ENCODE measurements at places on chromosomes 13 and 19.

- DNase-seq, result no peak
Observed at GRCh38 chr13:31908696-31909411, 122.7 kb upstream of the FRY start.

GRCh38 chr13:80612804-80613203 lies 271.9 kb upstream of the SPRY2 start:
- no peak for DNase-seq

DNA sequence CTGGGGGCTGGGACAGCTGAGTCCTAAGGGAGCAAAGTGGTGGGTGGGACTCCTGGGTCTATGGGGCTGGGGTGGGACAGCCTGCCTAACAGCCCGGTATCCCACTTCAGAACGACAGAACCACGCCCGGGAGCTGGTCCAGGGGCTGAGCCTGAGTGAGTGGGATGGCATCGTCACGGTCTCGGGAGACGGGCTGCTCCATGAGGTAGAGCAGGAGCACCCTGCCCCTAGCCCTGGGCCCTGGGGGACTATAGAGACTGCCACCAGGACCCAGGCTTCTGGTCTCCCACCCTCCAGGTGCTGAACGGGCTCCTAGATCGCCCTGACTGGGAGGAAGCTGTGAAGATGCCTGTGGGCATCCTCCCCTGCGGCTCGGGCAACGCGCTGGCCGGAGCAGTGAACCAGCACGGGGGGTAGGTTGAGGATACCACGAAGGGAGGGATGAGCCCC lies 8.6 kb downstream of the SPHK2 start:
- DNase-seq, result no peak

- DNase-seq, result no peak
Observed at GRCh38 chr19:31890230-31890629, 455.2 kb upstream of the ZNF507 start.

DNA sequence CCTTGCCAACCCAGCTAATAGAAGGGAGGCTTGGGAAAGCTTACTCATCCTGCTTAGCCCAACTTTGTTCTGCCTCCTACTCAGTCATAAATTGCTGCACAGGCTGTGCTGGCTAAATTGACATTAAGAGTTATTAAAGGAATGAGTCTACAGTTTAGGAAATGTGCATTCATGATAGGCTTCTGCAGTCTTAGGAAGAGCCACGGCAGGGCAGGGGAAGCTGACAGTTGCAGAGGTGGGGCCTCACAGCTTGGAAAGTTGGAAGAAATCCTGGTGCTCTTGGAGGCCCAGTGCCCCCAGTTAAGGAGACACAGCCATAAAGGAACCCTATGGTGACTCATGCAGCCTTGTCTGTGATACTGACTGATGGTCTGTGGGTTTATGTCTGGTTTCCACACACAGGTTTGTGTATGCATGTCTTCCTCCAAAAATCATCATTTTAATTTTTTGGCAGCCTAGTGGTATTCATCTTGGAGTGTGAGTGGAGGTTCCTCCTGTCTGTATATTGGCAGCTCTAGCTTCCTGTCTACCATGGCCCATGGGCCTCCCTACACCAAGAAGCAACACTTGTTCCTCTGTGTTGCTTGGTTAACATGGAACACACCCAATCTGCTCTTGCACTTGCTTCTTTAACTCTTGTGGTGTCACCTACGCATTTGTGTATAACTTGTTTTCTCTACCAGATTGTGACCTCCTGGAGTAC lies 135.0 kb upstream of the KL start:
- peak; percentile 85 for DNase-seq

- no peak for DNase-seq
Observed at GRCh38 chr13:112775791-112776279, 86.0 kb downstream of the ATP11A start.

GRCh38 chr13:56558698-56559320 lies 581.9 kb upstream of the PRR20A start:
- DNase-seq, result no peak

GRCh38 chr19:46732966-46733689 lies 12.7 kb upstream of the FKRP start:
- DNase-seq, result peak; percentile 71

DNA sequence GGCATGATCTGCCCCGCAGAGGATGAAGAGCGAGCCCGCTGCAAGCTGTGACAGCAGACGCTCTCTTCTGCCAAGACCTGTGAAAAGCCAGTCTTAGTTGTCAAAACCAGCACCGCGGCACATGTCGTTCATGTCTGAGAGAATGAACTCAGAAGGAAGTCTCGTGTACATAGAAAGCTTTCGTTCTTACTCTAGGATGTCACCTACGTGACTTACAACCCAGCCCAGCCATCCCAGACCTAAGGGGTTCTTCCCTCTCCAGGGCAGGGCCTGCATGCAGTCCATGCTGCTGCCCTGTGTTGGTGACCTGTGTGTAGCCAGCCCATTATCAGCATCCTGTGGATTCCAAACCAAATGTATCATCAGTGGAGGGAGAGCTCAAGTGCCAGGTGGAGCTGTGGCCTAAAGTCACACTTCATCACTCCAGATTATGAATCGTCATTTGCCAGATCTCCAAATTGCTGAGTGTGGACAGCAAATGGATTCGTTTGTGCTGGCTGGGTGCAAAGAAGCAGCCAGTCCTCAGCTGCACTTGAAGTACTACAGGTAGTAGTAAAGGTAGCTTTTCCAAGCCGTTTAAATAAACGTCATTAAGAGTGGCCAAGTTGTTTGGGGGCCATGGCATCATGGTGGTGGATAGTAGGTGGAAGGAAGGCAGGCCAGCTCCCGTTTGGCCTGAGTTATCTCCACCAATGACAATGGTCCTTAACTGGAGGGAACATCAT lies 73.9 kb upstream of the GPR183 start:
- no peak for DNase-seq

GRCh38 chr13:89486065-89486464 lies 1814.9 kb downstream of the SLITRK5 start:
- no peak for DNase-seq

GRCh38 chr19:55197528-55197927 lies 11.8 kb downstream of the PTPRH start:
- no peak for DNase-seq

DNA sequence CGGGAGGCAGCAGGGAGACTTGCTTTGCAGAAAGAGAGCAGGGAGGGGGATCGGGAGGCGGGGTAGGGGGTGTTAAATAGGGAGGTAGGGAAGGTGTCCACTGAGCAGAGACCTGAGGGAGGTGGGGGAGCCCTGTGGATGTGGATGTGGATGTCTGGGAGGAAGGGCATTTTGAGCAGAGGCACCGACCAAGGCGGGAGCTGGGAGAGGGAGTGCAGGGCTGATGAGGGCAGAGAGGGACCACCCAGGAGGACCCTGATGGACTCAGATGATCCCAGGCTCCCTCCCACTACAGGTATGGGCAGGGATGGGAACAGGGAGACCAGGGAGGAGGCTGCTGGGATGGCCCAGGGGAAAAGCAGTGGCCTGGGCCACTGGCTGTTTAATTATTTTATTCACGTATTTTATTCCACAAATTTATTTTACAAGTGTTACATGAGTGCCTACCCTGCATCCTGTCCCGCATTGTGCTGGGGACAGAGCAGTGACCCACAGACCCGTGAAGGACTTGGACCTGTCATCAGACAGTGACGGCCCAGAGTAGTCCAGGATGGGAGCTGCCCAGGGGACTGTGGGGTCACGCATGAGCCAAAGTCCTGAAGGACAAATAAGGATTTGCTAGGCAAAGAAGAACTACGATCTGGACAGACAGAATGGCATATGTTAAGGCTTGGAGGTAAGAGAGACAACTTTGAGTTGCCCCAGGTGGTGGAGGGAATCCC lies 5.3 kb downstream of the GRAMD1A start:
- DNase-seq, result no peak

DNA sequence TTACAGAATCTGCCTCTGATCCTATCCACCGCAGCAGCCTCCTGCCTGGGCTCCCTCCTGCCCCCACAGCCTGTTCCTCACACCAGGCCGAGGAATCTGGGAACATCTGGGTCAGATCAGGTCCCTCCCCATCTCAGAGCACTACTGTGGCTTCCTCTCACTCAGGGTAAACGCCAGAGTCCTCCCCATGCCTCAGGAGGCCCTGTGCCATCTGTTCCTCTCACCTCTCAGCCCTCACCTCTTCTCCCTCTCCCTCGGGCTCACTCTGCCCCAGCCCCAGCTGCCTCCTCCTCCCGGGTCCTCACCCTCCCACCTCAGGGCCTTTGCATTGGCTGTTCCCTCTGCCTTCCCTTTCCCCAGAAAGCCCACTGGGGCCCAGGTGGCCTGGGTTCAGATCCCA lies 18.2 kb downstream of the FCGBP start:
- DNase-seq, result no peak

DNA sequence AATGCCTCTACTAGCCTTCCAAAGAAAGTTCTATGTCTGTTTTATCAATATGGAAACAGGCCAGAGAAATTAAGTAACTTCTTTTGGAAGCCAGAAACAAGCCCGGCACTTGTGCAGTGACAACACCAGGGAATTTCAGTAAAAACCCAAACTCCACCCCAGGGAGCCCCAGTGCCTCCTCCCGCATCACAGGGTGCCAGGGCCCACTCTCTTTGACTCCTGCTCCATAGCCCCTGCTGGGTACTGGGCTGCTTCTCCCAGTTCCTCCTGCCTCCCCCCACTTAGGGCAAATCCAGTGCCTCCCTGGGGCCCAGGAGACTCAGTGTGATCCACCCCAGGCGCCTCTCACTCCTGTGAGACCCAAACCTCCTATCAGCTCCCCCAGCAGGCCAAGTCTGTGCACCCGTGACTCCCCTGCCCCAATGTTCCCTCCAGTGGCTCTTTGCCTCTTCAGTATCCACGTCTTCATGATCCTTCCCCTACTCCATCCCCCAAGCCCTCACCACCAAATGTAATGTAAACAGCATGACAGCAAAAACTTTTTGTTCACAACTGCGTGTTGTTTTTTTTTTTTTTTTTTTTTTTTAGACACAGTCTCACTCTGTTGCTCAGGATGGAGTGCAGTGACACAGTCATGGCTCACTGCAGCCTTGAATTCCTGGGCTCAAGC lies 2.3 kb upstream of the FFAR3 start:
- no peak for DNase-seq

DNA sequence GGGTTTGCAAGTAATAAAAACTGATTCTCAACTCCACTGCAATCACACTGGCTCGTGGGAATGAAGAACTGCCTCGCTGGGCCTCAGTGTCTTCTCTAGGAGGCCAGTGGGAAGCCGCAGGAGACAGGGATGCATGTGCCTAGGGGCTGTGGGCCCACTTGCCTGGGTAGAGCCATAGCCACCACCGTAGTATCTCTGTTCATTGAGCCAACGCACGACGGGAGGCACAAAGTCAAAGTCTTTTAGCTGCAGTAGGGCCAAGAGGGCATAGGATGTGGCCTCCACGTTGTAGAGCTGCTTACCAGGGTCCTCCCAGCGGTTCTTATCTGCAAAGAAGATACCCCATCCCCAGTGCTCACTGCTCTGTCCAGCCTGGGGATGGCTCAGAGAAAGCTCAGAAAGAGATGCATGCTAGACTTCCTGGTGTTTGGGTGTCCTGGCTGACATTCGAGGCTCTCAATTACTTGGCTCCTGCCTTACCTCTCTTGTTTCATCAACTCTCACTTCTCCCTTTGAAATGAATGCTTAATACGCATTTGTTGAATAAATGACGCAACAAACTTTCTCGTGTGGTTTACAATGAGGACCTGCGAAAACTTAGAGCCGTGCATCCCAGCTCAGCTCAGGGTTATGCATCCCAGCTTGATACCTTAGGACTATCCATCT lies 16.1 kb upstream of the TNFSF14 start:
- DNase-seq, result no peak

DNA sequence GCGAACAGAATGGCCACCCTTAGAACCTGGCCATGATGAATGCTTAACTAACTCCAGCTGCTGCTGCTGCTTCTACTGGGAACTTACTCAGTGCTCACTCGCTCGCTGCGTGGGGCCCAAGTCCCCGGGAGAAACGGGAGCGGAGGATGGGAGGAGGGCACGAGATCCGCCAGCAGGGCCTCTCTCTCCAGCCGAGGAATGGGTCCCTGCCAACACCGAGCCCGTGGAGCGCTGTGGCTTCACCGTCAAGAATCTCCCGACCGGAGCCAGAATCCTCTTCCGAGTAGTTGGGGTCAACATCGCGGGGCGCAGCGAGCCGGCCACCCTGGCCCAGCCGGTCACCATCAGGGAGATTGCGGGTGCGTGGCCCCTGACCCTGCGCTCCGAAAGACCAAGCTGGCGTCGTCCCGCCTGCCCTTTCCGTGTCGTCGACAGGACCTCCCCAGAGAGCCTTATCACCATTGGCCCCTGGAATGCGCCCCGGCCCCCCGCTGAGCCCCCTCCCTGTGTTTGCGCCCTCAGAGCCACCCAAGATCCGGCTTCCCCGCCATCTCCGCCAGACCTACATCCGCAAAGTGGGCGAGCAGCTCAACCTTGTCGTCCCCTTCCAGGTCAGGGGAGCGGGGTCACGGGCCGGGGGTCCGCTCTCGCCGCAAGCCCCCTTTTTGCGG lies 17.8 kb upstream of the EMC10 start:
- DNase-seq, result no peak

DNA sequence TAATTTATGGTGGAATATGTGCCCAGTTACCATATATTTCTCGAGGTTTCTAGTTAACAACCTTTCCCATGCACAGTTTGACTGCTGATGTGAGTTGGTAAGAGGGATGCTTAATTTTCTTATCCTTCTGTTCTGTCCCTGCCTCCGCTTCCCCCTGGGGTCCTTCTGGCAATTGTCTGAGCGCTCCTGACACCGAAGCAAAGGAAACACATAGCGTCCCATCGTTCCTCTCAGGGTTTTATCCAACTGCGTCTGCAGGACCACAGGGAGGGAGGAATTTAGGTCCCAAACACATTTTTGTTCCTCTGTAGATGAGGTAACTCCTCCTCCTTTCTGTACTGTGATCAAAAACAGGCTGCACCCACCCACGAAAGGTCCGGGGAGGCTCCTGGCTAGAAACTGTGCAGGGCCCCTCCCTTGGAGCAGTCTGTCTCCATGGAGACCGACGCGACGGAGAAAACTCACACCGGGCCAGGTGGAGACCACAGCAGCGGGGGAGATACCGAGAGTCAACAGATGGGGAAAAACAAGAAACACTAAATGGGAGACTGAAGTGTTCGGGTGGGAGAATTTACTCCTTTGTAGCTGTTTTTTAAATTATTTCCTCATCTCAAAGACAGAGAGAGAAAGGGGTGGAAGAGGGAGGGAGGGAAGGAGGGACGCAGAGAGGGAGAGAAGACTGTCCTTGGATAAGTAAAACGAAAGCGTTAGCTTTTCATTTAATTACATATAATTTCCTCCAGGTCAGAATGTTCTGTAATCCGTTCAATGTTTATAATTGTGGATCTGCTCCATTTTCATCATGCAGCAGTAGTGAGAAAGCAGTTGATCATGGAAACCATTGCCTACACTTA lies 191.8 kb upstream of the NBEA start:
- no peak for DNase-seq

DNA sequence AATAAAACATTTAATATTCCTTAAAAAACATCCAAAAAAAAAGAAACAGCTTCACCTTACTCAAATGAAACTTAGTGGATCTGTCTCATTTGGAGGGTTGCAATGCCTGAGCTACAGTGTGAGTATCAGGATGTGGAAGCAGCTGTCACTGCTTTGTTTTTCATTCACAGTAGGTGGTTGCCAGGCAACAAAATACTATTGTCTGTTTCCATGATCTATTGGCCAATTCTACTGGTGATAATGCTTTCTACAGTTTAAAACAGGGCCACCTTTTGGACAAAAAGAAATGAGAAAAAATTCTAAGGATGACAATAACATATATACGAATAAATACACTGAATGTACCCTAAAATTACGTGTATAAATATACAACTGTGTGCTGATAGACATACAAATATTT lies 3.0 kb downstream of the ENOX1 start:
- peak; percentile 50 for DNase-seq

Measured in astrocyte of the spinal cord (primary cell).